ENCODE measurements at places on chromosomes 4 and X.
A peak's percentile ranks its signal among the peaks of the same experiment; 100 is the strongest.

- DNase-seq, result no peak
Measured at GRCh38 chr4:151415978-151416377, 7.0 kb downstream of the FHIP1A start.

DNA sequence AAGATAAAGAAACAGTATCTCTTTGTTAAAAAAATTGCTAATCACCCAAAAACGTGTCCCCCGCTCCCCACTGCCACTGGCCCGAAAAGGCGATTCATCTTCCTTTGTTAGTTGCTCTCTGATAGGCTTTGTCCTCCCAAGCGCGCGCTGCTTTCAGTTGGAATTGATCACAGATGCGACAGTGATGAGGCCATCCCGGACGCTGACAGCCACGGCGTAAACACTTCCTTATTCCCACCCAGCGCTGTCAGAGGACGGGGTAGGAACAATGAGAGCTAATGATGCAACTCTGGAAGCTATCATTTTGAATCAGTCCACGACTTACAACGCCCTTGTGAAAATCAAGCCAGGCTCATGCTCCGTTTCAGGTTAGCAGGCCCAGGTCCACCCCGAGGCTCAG, 21.4 kb downstream of the SOD3 start:
- DNase-seq, result no peak

GRCh38 chr4:112951362-112952312, 97.8 kb upstream of the ANK2 start:
- no peak for DNase-seq

DNA sequence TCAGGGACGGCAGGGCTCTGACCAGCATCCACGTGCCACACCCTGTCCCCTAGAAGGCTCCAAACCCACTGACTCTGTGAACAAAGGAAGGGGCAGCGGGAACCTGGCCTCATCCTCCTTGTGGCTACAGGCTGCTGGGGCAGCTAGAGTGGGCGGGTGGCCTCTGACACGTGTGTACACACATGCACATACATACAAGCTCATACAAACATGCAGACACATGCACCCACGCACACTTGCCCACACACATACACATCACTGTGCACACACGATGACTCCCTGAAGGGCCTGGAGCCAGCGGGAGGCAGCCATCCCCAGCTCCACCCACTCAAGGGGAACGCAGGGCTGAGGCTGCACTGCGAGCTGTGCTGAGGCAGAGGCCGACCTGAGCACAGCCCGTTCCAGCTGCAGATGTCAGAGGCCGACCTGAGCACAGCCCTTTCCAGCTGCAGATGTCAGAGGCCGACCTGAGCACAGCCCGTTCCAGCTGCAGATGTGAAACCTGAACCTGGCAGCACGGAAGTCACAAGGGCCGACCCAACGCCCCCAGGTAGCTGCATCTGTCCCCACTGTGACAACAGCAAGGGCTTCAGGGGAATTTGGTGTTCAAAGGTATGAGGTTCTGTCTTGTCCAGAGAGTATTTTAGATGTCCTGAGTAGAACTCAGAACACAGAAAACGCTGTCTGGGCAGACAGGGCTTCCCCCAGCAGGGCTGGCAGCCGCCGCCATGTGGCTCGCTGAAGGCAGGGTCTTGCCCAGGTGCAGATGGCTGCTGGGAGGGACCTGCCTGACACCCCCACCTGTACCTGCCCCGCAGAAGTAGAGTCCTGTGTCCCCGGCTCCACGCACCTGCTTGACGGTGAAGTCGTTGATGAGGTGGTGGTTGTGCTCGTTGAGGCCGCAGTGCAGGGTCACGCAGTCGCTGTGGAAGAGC, 33.5 kb downstream of the CTBP1 start:
- no peak for DNase-seq

- DNase-seq, result no peak
Measured at GRCh38 chr4:74038086-74038424, 434 bp downstream of the CXCL3 start.

- DNase-seq, result peak; percentile 80
Measured at GRCh38 chrX:56733459-56734046, 4.5 kb downstream of the NBDY start.

DNA sequence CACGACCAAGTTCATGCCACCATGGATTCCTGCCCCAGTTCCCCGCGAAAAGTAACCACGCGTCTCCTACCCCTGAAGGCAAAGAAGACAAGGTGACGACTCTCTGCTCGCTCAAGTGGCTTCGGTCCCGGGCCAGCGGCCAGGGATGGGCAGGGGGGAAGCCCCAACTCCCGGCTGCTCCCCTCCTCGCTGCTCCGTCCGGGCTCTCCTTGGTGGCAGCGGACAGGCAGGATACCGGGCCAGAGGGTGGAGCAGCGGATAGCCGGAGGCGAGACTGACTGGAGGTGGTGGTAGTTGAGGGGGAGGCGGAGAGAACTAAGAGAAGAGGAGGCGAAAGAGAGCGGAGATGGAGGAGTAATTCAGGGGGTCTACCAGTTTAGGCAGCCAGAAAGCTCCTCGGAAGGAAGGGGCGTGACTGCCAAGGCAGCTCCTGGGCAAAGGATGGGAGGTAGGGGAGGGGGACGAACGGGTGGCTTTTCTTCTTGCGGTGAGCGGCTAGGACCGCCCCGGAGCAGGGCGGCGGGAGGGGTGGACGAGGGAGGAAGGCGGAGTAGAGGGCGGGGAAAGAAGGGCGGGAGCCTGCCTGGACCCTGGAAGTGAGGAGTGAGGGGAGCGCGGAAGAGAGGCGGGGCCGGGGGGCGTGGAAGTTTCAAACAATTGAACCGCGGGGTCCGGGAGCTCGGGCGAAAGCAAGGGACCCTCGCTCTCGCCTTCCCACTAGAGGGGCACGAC, at the start of gene AMOT:
Gene AMOT (minus strand): TSS at position 450 of the 732 bp plus-strand sequence. CDS start 17,705 bp downstream, outside the sequence.
- DNase-seq, result peak; percentile 47

DNA sequence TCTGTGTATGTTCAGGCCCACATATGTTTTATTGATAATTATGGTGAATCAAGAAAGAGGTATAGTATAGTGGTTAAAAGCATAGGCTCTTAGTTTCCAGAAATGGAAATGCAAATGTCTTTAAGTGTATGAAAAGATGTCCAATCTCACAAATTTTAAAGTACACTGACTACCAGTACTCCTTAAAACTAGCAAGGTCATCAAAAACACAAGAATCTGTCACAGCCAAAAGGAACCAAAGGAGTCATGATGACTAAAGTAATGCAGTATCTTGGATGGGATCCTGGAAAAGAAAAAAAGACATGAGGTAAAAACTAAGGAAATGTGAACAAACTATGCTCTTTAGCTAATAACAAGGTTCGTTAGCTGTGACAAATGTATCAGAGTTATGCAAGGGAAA, 661 bp upstream of the RBM41 start:
- DNase-seq, result no peak

- no peak for DNase-seq
Measured at GRCh38 chr4:159150821-159151390, 48.0 kb downstream of the RAPGEF2 start.

GRCh38 chr4:121339307-121339706, 41.5 kb downstream of the QRFPR start:
- no peak for DNase-seq

Measured in activated CD8-positive, alpha-beta T cell treated with anti-CD3 and anti-CD28 coated beads for 36 hours (primary cell).